ENCODE measurements at places on chromosomes 5 and 9.

GRCh38 chr9:116958881-116959280, 271.8 kb downstream of the TRIM32 start:
- no peak for DNase-seq

GRCh38 chr5:88838500-88838899, 44.5 kb downstream of the MEF2C start:
- DNase-seq, result no peak

- DNase-seq, result no peak
Observed at GRCh38 chr5:68818057-68818695, 275.6 kb upstream of the SLC30A5 start.

DNA sequence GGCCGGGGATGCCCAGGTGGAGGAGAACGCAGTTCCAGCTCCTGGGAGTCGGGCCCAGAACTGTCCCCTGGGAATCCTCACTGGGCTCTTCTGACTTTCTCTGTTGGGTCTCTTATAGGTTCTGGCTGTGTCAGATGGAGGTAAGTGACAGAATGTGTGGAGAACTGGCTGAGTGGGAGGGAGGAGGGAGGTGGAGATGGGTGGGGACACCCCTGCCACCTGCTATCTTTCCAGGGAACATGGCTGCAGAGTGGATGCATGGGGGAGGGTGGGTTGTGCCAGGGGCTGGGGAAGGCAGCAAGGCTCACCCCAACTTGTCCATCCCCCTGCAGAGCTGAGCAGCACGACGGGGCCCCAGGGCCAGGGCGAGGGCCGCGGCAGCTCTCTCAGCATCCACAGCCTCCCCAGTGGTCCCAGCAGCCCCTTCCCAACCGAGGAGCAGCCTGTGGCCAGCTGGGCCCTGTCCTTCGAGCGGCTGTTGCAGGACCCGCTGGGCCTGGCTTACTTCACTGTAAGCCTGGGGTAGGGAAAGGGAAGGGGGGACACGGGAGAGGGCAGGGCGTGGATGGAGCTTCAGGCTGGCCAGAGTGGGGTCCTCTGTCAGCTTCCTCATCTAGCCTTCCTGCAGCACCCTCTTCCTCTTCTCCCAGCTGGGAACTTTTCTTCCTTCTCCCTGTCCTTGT, 8.3 kb downstream of the RGS14 start:
- no peak for DNase-seq
